HFFc6 (cell line): ENCODE measurements at places on chromosomes 16 and 17. TPM values are rescaled to one million over a fixed set of nuclear protein-coding genes. Genes with fewer than 3 reads are reported as not detected.

- DNase-seq, result no peak
Measured at GRCh38 chr17:39757931-39758873, 20.5 kb downstream of the GRB7 start.

GRCh38 chr17:5405400-5405799 is 14.1 kb downstream of the NUP88 start:
- DNase-seq, result no peak

GRCh38 chr16:52078716-52079655 is 468.0 kb downstream of the TOX3 start:
- no peak for DNase-seq

- DNase-seq, result no peak
Measured at GRCh38 chr16:48491517-48491916, 106.3 kb upstream of the SIAH1 start.

- no peak for DNase-seq
Measured at GRCh38 chr17:58150394-58150793, 2.2 kb downstream of the OR4D1 start.

ITGAL gene
- total RNA-seq, result not detected in 2 replicates

MMP28 gene
- total RNA-seq, result not detected in 3 replicates

CDC42EP4 gene
- total RNA-seq, result 17.4 to 26.8 TPM (median 19.6 TPM) in 3 replicates
